Dermis microvascular lymphatic vessel endothelial cell (primary cell): ENCODE measurements at places on chromosomes 1 and 21. TPM values are rescaled to one million over a fixed set of nuclear protein-coding genes. Genes with fewer than 3 reads are reported as not detected.

Gene LINGO4
- total RNA-seq, result not detected in 2 replicates

Gene C1orf116
- not detected in 2 replicates for total RNA-seq

Gene BSND
- under 0.01 TPM in 1 of 2 replicates, not detected in the other for total RNA-seq

Gene PSMA5
- total RNA-seq, result 46.7 and 49.7 TPM in 2 replicates

Gene IL19
- not detected in 2 replicates for total RNA-seq
